ENCODE measurements at places on chromosomes 7 and 10. TPM values are rescaled to one million over a fixed set of nuclear protein-coding genes. Genes with fewer than 3 reads are reported as not detected.

The LRRC18 gene
- total RNA-seq = not detected

The CCDC172 gene
- not detected for total RNA-seq

The CALCR gene
- total RNA-seq = not detected

The PAPOLB gene
- not detected for total RNA-seq

The CDC14C gene
- not detected for total RNA-seq

The MPP7 gene
- 24.0 TPM for total RNA-seq

The MYOZ1 gene
- total RNA-seq = not detected

The LDB3 gene
- 0.05 TPM for total RNA-seq

The RAB19 gene
- 5.4 TPM for total RNA-seq
